ENCODE measurements at places on chromosomes 16 and 17.

- DNase-seq, result no peak
Measured at GRCh38 chr16:17082095-17082882, 388.5 kb downstream of the XYLT1 start.

GRCh38 chr16:53580038-53580802, 77.2 kb upstream of the AKTIP start:
- DNase-seq, result no peak

DNA sequence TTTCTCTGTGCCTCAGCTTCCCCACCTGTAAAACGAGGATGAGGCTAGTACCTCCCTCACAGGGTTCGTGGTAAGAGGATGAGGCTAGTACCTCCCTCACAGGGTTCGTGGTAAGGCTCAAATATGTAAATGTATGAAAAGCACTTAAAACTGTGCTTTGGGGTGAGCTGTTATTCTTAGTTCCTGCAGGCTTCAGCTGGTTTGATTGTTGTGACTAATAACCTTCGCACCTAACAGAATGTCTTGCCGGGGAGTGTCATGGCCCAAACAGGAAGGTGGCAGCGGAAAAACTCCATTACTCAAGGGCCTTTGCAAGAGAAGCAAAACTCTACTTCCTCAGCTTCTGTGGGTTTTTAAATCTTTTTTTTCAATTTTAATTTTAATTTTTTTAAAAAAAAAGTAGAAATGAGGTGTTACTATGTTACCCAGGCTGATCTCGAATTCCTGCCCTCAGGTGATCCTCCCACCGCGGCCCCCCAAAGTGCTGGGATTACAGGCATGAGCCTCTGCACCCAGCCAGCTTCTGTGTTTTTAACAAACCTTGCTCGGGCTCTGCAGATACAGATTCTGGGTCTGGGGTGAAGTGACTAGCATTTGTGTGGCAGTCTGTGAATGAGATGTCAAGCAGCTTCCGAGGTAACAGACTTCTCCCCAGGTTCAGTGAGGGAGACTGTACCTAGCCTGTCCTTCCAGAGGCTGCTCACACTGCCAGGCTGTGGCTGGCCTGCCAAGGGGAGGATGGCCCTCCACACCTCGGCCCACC, 103.0 kb downstream of the RAB11FIP4 start:
- peak; percentile 73 for DNase-seq

- no peak for DNase-seq
Measured at GRCh38 chr16:64312980-64313379, 808.9 kb downstream of the CDH11 start.

DNA sequence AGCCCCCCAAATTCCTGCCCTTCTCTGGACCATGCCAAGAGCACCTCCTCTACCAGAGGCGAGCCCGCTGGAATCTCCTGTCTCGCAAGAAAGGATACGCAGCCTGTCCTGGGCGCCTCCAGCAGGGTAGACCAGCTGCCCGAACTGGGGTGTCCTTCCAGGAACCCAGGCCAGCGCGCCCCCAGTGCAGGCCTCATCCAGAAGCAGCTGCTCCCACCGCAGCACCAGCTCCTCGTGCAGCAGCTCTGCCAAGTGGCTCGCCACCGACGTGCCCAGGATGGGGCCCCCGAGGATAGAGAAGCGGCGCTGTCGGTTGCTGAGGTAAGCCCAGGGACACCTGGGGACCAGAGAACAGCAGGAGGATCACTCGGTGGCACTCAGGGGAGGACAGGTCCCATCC, 4.8 kb downstream of the TAF1C start:
- DNase-seq, result no peak

DNA sequence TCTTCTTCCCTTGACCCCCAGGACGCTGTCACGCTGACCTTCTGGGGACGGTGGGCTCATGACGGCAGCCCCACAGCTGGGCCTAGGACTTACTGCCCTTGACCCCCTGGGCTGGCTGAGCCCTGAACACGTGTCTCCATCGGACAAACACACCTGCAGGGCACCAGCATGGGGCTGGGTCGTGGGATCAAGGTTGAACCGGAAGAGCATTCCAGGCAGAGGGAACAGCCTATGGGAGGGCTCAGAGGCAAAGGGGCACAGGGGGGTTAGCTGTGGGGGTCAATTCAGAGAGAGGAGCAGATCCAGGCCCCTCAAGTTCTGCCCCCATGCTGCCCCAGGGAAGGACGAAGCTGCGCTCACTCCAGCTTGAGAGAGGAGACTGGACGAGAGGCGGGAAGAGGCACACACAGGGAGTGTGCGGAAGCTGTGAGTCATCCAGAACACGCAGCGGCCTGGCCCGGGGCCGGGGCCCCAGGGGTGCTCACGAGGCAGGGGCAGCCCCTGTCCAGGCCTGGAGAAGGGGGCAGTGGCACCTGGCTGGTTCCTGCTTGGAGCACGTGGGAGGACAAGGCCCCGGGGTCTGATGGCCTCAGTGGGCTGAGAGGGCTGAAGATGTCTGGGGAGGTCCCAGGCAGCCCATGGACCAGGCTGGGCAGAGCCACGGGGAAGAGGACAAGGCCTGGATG, 9.9 kb downstream of the SSTR5 start:
- DNase-seq, result no peak
